ENCODE measurements at places on chromosomes 12 and 14. TPM values are rescaled to one million over a fixed set of nuclear protein-coding genes. Genes with fewer than 3 reads are reported as not detected.

DNA sequence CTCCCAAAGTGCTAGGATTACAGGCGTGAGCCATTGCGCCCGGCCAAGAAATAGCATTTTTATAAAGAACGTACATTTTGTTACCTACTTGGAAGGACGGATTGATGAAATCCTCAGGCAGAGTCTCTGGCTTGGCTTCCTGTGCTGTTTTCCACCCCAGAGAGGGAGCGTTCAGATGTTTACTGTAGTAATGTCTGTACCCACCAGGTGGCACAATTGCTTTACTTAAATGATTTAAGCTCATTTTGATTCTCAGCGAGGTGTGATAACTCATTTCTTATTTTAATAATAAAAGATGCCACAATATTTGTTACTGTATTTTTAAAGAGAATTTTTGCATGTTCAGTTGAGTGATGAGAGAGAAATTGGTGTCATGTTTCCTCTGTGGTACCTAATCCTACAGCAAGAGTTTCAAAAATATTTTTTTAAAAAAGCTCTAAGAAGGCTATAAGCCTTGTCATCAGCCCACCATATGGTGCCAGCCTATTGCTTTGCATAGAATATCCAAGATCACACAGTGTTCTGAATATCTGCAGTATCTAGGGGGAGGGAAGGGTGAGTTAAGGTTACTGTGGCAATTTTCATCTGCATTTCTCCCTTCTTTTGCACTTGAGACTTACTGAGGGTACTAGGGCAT, 82.6 kb upstream of the TRAF3 start:
- peak; percentile 77 for DNase-seq

DNA sequence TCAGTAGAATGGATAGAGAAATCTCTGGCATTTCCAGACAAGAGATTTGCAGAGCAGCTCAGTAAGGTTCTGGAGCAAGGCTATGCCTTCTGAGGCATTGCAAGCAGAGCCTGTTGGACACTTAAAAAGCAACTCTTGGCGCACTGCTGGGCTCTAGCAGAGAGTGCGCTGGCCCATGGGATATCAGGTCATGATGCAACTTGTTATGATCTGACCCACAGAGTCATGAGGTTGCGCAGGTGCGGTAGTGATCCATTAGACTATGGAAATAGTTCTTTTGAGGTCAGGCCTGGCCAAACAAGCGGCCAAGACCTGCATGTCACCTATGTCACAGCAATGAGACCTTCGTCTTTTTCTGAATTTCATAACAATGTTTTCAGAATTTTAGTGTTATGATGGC, 168.6 kb downstream of the TMTC3 start:
- peak; percentile 55 for DNase-seq

DNA sequence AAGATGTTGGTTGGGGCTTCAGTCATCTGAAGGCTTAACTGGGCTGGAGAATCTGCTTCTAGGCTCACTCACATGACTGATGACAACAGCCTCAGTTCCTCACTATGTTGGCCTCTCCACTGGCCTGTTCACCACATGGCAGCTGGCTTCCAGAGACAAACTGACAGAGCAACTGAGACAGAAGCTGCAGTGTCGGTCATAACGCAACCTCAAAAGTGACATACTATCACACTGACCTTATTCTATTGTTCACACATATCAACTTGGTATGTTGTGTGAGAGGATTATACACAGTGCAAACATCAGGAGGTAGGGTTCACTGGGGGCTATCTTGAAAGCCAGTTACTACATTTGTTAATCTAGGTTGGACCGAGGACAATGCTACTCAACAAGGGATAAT, 92.9 kb downstream of the PAWR start:
- DNase-seq, result no peak

GRCh38 chr12:85237327-85237726, 42.7 kb upstream of the ALX1 start:
- no peak for DNase-seq

DNA sequence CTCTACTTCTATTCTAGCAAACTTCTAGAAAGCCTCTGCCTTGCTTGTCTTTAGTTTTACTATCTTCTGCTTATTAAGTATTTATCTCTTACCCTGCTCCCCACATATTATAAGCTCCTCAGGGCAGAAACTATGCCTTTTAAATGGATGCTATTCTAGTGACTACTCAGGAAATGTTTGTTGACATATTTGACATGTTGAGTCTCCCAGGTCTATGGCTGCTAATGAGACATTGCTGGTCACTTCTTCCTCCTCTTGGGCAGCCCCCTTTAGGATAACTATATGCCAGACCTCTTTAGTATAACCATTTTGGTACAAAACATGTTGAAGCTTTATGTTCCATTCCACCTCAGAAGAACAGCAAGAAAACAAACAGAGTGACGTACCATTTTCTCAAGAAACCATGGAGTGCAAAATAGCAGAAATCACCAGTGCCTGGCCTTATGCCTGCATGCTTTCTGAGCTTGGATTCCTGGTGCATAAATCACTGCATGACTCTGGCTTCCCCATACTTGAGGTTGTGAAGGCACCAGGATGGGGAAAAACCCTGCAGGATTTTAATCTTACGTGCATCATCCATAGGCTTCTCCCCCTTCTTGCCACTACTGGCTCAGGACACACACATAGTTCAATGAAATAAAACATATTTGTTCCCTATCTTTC, 202.6 kb downstream of the TMX1 start:
- peak; percentile 86 for DNase-seq

DNA sequence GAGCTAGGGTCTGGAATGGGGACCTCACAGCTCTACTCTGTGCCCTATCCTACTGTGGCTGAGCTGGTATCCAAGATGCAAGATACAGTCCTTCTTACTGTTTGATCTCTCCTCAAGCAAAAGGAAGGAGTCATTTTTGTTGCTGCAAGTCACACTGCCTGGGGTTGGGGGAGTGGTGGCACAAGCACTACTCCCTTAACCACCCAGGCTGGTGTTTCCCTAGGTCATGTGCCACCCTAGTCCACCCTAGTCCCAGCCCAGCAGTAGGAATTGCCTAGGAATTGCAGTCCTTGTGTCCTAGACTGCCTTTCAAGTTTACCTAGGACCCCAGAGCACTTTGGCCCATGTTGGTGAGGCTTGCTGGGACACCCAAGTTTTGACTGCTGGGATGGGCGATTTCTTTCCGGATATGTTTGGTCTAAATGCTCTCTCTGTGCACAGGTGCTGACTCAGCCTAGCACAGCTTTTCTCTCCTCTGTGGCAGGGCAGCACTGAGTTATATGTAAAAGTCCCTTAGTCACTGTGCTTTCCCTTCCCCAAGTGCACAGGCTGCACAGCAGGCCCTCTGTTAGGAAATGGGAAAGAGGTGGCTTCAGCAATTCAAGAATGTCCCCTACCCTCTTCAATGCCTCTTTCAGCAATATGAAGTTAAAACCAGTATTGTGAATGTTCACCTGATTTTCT, 54.9 kb downstream of the SLC6A15 start:
- DNase-seq, result no peak

Gene PTPRQ
- not detected for total RNA-seq

Gene ERBB3
- not detected for total RNA-seq

Gene HOTAIR
- total RNA-seq, result not detected

Gene RASSF8
- total RNA-seq, result 59.3 TPM

Gene SLCO1A2
- not detected for total RNA-seq
